ENCODE measurements at places on chromosomes 11 and 22. TPM values are rescaled to one million over a fixed set of nuclear protein-coding genes. Genes with fewer than 3 reads are reported as not detected.

GRCh38 chr11:61883327-61883726, 8.0 kb downstream of the FADS3 start:
- DNase-seq: no peak

DNA sequence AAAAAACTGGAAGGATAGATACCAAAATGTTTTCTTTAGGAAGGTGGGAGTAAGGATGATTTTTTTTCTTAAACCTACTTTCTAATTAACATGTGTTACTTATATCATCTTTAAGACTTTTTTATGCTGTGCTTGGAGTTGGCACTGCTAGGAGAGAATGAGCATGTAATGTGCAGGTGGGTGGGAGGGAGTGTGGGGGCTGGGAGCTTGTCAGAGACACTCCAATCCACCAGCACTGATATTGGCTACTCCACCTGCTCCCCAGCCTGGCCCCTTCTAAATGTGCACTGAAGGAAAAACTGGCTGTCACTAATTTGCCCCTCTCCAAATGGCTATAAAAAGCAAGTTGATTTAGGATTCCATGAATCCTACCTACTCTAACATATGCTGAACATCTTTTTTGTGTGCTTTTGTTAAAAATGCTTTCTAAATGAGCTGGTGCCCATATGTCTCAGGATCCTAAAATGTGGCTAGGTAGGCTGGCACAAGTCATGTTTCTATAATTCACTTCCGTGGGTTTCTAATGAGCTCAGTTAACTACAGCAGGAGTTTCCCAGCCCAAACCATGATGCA, 44.3 kb upstream of the BMAL1 start:
- no peak for DNase-seq

DNA sequence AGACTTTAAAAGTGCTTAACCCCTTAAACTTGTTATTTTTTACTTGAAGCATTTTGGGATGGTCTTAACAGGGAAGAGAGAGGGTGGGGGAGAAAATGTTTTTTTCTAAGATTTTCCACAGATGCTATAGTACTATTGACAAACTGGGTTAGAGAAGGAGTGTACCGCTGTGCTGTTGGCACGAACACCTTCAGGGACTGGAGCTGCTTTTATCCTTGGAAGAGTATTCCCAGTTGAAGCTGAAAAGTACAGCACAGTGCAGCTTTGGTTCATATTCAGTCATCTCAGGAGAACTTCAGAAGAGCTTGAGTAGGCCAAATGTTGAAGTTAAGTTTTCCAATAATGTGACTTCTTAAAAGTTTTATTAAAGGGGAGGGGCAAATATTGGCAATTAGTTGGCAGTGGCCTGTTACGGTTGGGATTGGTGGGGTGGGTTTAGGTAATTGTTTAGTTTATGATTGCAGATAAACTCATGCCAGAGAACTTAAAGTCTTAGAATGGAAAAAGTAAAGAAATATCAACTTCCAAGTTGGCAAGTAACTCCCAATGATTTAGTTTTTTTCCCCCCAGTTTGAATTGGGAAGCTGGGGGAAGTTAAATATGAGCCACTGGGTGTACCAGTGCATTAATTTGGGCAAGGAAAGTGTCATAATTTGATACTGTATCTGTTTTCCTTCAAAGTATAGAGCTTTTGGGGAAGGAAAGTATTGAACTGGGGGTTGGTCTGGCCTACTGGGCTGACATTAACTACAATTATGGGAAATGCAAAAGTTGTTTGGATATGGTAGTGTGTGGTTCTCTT, 2.8 kb downstream of the MALAT1 start:
- no peak for DNase-seq

Gene LINC01488
- not detected for polyA plus RNA-seq

DNA sequence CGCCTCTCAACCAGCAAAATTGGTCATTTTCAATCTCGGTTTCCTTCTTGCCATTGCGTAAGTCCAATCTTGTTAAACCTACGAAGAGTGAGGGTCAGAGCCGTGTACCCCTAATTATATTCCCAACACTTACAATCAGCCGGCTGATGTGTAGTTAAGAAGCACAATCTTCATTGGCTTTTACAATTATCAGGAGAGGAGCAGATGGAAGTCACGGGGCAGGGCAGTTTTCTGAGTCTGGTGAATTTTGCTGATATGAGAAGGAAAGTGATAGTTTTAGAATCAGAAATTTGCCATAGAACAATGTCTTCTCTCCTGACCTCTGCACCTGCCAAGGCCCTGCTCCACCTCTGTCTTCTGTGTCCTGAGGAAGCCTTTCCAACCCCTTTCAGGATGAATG, 35.0 kb upstream of the ATXN10 start:
- DNase-seq: no peak

DNA sequence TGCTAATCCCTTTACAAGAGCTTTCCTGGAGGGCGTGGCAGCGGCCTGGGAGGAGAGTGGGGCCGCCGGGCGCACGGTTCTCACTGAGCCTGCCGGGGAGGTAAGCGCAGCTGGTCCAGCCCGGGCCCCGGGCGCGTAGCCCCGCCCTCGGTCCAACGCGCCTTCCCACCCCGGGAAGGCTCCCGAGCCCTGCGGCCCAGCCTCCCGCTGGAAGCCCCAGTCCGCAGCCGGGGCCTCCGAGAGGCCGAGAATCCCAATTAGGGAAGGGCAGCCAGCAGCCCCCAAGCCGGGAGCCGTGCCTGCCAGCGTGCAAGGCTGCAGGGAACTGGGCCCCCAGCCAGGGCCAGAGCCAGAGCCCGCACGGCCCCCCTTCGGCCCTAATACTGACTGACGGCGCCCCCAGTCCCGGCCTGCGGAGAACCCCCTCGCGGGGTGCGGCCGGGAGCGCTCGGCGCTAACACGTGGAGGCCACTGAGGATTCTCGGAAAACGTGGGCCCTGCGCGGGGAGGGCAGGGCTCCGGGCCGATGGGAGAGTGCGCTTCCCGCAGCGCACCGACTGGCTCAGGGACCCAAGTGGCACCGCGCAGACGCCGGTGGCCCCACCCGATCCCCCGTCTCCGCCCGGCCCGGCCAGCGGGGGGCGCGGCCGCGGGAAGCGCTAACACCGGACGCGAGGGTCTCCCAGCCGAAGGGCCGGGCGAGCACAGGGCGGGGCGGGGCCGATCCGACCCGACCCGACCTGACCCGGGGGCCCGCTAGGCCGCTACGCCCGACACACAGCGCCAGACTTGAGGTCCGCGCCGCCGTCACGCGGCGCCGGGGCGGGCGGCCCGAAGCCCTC, 5.7 kb downstream of the ZFTA start:
- DNase-seq: no peak

GRCh38 chr11:125090816-125091215, 20.6 kb downstream of the TMEM218 start:
- no peak for DNase-seq

GRCh38 chr22:30778261-30778660, 83.6 kb downstream of the OSBP2 start:
- no peak for DNase-seq

DNA sequence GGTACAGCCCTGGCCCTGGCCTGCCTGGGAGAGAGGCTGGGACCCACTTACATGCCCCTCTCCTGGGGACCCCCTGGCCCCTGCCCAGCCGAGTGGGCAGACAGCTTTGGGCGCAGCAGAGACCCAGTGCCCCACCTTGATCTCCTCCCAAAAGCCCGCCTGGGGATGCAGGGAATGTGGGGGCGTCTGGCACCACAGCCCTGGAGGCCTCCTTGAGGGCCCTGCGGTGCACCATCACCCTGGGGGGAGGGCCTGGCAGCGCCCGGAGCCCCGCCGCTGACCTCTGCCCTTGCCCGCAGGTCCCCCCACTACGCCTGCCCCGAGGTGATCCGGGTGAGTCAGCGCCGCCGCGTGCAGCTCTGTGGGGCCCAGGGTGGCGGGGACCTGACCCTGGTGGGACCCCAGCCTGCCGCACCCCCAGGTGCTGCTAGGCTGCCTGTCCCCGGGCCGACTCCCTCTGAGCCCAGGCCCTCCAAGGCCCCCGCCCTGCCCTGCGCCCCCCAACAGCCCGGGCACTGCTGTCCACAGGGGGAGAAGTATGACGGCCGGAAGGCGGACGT, 43.7 kb downstream of the MOB2 start:
- DNase-seq: no peak

GRCh38 chr11:128585498-128586238, 1.7 kb downstream of the ETS1 start:
- no peak for DNase-seq

Gene BLID
- not detected for polyA plus RNA-seq

GRCh38 chr11:100637706-100638105, 49.4 kb upstream of the ARHGAP42 start:
- no peak for DNase-seq

GRCh38 chr11:113675003-113675561, 31.0 kb downstream of the TMPRSS5 start:
- no peak for DNase-seq

GRCh38 chr22:28019360-28019759, 100.3 kb upstream of the PITPNB start:
- DNase-seq: no peak

Gene FBLN1
- polyA plus RNA-seq: 105 TPM

DNA sequence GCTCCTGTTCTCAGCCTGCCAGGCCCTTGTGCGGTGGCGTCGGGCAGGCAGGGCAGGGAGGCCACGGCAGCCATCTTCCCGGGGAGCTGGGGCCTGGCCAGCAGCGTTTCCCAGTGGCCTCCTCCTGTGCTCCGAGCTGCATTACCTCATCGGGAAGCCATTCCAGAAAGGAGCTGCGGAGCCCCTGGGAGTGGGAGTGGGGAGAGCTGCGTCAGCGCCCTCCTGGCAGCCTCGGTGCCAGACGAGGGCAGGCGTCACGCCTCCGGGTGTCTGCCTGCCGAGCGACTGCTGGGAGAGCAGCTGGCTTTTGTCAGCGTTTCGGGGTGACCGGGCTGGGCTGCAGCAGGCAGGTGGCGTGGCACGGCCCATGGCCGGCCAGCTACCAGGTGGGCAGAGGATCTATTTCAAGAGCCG, 30.9 kb upstream of the WNT7B start:
- no peak for DNase-seq

DNA sequence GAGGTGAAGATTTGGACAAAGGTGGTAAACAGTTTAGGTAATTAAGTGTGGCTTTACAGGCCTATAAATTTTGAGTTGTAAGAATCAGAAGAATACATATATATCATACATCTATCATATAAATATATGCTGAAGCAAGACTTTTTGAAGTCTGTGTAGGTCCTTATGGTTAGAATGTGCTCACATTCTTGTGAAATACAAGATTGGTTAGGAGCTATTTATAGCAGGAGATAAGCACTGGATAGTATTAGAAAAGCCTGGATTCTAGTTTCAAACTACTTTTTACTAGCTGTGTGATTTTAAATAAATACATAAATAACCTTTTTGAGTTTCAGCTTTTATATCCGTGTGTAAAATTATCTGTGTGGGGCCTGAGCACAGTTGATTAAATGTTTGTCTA, 42.3 kb downstream of the ANKRD42 start:
- DNase-seq: no peak

DNA sequence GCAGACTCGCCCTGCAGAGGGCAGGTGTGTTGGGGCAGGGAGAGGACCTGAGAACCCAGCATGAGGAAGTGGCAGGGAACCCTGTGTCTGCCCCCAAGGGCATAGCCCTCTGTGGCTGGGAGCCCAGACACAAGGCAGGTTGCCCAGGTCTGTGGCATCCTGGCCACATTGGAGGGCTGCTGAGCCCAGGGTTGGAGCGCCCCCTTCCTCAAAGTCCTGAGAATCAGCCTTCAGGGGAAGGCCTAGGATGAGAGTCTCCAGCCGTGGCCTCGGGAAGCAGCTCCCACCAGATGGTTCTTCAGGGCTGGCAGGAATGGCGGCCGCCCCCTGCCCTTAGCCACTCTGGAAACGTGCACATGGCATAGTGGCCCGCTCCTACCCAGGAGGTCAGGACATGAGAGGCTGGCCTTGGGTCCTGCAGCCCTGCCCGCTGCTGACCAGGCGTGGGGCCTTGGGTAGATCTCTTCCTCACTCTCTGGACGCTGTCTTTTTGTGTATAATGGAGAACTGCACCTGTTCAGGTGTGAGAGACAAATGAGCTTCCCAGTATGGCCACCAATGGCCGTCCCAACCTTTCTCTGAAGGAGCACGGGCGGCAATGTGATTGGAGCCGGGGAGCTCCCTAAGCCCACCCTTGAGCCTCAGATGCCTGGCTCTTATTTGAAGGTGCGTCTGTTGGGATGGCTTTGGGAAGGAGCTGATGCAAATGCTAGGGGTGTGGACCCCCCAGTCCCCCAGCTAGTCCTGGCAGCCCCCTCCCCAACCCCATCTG, 4.6 kb upstream of the CDC42BPG start:
- DNase-seq: no peak

DNA sequence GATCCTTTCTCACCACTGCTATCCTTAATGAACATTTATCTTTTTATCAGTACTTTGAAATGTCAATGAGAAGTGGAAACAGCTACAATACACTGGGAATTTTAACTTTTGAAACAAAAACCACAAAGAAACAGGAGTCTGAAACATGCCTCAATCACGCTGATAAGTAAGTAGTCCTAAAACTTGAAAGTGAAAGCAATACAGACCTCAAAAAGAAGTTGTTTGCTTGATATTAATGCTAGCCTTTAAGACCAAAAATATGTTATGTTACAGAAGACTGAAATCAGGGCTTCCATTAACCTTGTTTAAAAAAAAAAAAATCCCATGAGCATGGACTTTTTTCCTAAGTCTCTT, 21.3 kb downstream of the PHF21A start:
- DNase-seq: no peak

Gene CTSW
- 1.2 TPM for polyA plus RNA-seq

All from right renal cortex interstitium (tissue), 3 donors.